ENCODE measurements at places on chromosomes 5 and 9. TPM values are rescaled to one million over a fixed set of nuclear protein-coding genes. Genes with fewer than 3 reads are reported as not detected.
A peak's percentile ranks its signal among the peaks of the same experiment; 100 is the strongest.

Gene NEURL1B
- polyA plus RNA-seq, result 11.8 TPM

Gene MAPK9
- polyA plus RNA-seq, result 22.4 TPM

Gene ADAMTS16
- not detected for polyA plus RNA-seq

Gene BTNL8
- not detected for polyA plus RNA-seq

Gene FSTL4
- not detected for polyA plus RNA-seq

Gene STPG3
- polyA plus RNA-seq, result not detected

- H3K27ac ChIP-seq, result no peak overlapping the region
- H3K36me3 ChIP-seq, result no peaks in the 10 kb centered on the region
- no peaks in the 10 kb centered on the region for H3K4me1 ChIP-seq
- H3K27me3 ChIP-seq, result no peaks in the 10 kb centered on the region
Observed at GRCh38 chr5:72584466-72584865, 77.3 kb upstream of the ZNF366 start.

- H3K27ac ChIP-seq, result peak overlapping the region; percentile 11
- H3K27me3 ChIP-seq, result no peaks in the 10 kb centered on the region
- no peak for DNase-seq
- H3K4me1 ChIP-seq, result peaks cover 70% of the 10 kb centered on the region
- no peaks in the 10 kb centered on the region for H3K36me3 ChIP-seq
- no peak overlapping the region for H3K4me3 ChIP-seq
Observed at GRCh38 chr5:143004361-143005145, 234.4 kb downstream of the ARHGAP26 start.

- no peak overlapping the region for H3K27ac ChIP-seq
- no peak overlapping the region for H3K4me3 ChIP-seq
- no peak for DNase-seq
- H3K4me1 ChIP-seq, result no peaks in the 10 kb centered on the region
- H3K27me3 ChIP-seq, result no peaks in the 10 kb centered on the region
Observed at GRCh38 chr5:96474073-96474472, 41.0 kb upstream of the PCSK1 start.

DNA sequence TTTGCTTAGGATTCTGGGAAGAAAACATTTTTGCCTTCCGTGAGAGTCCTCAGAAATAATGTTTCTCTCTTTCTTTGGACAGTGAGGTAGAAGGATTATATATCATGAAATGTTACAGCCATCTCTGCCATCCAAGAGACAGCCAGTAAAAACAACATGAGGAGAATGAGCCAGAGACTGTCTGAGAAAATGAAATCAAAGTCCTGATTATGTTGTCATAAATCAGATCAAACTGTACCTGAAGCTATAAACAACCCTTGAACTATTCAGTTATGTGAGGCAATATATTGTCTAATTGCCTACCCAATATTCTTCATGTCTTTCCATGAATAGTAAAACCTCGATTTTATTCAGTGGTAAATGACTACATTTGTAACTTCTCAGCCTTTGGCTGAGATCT lies 9.2 kb upstream of the HTR4 start:
- H3K36me3 ChIP-seq, result no peaks in the 10 kb centered on the region
- DNase-seq, result no peak
- no peak overlapping the region for H3K4me3 ChIP-seq
- no peaks in the 10 kb centered on the region for H3K4me1 ChIP-seq
- H3K27me3 ChIP-seq, result no peaks in the 10 kb centered on the region

DNA sequence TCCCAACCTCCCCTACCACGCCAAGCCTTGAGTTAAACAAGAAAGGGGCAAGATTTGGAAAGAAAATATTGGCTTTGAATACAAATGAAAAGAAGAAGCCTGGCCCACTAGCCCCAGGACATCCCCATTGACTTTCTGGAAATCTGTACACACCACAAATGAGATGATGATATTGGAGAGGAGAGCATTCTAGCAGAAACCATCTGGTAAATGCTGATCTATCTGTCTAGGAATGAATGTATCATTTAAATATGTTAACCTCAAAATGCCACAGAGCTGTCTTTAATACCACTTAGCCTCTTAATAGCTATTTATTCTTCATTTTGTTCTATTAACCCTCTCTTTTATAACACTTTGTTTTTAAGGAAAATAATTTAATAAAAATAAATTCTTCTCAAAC lies 270.2 kb upstream of the PDE4D start:
- no peak for DNase-seq
- no peak overlapping the region for H3K27ac ChIP-seq
- no peak overlapping the region for H3K4me3 ChIP-seq
- no peaks in the 10 kb centered on the region for H3K27me3 ChIP-seq
- no peaks in the 10 kb centered on the region for H3K4me1 ChIP-seq

- no peaks in the 10 kb centered on the region for H3K27me3 ChIP-seq
- no peaks in the 10 kb centered on the region for H3K4me1 ChIP-seq
- H3K4me3 ChIP-seq, result no peak overlapping the region
- H3K27ac ChIP-seq, result no peak overlapping the region
- H3K36me3 ChIP-seq, result no peaks in the 10 kb centered on the region
- DNase-seq, result no peak
Observed at GRCh38 chr5:107361945-107362344, 308.8 kb downstream of the EFNA5 start.

DNA sequence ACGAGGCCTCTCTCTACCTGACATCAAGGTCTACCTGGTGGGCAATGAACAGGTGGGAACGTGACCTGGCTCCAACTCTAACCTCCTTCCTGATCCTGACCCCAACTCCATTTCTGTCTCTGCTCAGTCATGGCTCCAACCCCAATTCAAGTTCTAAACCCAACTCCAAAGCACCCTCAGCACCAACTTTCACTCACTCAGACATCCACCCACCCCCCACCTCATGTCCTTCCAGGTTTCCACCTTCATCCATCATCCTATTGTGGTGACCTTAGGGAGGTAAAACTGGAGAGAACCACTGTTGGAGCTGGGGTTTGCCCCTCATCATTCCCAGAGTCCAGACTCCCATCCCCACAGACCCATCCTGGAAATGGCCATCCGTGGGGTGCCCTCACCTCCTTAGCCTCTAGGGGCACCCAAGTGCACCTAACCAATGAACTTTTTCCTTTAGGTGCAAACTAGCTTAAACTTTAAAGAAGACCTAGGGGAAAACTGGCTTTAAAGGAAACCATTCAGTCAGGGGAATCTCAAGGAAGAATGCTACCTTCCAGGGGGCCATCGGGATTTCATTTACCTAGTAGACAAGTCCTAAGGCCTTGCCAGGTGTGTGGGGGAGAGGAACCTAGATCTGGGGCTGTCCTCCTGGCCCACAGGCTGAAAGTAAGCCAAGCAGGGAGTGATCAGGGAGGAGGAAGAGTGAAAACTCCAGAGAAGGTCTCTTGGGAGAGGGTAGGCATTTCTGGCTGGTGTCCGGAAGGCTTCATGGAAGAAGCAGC lies 11.3 kb downstream of the RGS14 start:
- no peak for DNase-seq
- no peak overlapping the region for H3K4me3 ChIP-seq
- H3K27ac ChIP-seq, result no peak overlapping the region
- no peaks in the 10 kb centered on the region for H3K27me3 ChIP-seq
- peaks cover 32% of the 10 kb centered on the region for H3K4me1 ChIP-seq

DNA sequence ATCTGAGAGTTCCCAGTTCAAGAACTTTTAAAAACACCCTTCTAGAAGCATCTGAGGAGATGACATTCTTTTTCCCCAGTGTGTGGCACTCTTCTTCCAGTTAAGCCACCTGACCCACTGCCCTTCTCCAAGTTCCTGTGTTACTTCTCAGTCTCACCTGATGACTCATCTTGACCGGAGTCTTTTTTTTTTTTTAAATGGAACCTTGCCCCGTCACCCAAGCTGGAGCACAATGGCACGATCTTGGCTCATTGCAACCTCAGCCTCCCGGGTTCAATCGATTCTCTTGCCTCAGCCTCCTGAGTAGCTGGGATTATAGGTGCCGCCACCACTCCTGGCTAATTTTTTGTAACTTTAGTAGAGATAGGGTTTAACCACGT lies 224.1 kb upstream of the DAB2 start:
- no peaks in the 10 kb centered on the region for H3K4me1 ChIP-seq
- no peak for DNase-seq
- H3K36me3 ChIP-seq, result no peaks in the 10 kb centered on the region

DNA sequence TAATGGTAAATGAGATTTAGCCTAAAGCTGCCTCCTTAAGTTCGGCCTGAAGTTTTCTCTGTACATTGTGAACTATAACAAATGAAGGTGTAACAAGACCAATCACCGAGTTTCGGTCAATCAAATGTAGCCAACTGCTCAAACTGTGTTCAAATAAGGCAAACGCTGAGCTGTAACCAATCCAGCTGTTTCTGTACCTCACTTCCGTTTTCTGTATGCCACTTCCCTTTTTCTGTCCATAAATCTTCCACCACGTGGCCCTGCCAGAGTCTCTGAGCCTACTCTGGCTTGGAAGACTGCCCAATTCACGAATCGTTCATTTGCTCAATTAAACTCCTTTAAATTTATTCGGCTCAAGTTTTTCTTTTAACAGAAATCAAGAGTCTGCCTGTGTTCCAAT lies 193.5 kb upstream of the KLF9 start:
- no peak for DNase-seq
- H3K4me3 ChIP-seq, result no peak overlapping the region
- H3K36me3 ChIP-seq, result no peaks in the 10 kb centered on the region
- no peaks in the 10 kb centered on the region for H3K27me3 ChIP-seq
- no peak overlapping the region for H3K27ac ChIP-seq

DNA sequence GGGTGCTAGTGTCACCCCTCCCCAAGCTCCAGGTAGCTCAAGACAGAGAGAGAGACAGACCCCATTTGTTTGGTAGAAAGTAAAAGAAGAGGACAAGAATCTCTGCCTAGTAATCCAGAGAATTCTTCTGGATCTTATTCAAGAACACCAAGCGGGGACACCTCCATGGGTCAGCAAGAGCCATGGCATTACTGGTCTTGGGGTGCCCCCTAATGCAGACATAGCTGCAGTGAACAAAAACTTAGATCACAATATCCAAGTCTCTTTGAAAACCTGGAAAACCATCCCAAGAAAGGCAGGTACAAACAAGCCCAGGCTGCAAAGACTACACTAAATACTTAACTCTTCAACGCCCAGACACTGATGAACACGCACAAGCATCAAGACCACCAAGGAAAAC lies 29.9 kb upstream of the PDE4D start:
- no peak for DNase-seq
- no peak overlapping the region for H3K27ac ChIP-seq
- H3K27me3 ChIP-seq, result no peaks in the 10 kb centered on the region
- no peak overlapping the region for H3K4me3 ChIP-seq
- no peaks in the 10 kb centered on the region for H3K4me1 ChIP-seq
